ENCODE measurements at places on chromosomes 3 and 15.
A peak's percentile ranks its signal among the peaks of the same experiment; 100 is the strongest.

DNA sequence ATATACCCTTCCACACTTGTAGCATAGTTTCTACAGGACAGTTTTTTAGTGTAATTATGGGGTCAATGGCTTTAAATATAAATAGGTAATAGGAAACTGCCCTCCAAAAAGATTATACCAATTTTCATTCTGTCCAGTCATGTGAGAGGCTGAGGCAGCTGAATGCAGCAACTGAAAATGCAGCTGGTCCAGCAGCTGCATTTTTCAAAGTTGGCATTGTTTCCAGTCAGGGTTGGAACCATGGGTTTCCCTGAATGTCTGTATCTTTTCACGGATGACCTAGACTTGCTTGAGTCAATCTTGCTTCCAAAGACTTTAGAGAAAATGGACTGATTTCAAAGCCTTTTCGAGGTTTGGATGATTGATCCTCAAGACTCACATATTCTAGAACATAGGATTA is 9.9 kb upstream of the KNL1 start:
- no peak for DNase-seq

DNA sequence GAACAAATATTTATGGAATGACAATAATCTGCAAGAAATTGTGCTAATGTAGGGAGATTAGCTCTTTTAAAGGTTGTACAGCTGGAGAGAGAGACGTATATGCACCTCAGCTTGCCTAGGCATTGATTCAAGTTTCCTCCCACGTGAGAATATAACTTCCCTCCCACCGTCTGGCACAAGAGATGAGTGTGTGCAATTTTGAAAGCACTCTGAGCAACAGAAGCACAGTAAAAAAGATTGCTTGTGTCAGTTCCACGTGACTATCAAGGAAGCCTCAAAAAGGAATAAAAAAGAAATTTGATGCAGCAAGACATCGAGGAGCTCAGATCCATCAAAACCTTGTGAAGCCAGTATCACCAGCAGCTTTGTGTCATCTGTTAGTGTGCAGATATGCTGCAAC is 435.3 kb downstream of the TUSC7 start:
- peak; percentile 2 for DNase-seq

DNA sequence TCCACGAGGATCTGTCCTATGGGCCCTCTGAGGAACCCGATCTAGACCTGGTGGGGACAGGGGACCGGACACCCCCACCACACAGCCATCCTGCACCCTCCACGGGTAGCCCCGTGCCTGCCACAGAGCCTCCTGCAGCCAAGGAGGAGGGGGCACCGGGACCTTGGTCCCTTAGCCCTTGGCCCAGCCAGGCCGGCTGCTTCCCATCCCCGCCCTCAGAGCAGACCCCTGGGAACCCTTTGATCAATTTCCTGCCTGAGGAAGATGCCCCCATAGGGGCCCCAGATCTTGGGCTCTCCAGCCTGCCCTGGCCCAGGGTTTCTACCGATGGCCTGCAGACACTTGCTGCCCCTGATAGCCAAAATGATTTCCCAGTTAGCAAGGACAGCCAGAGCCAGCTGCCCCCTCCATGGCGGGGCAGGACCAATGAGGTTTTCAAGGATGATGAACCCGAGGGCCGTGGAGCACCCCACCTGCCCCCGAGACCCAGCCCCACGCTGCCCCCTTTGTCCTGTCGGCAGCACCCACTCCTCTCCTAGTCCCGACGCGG is 91.5 kb downstream of the TBC1D2B start:
- DNase-seq = no peak

DNA sequence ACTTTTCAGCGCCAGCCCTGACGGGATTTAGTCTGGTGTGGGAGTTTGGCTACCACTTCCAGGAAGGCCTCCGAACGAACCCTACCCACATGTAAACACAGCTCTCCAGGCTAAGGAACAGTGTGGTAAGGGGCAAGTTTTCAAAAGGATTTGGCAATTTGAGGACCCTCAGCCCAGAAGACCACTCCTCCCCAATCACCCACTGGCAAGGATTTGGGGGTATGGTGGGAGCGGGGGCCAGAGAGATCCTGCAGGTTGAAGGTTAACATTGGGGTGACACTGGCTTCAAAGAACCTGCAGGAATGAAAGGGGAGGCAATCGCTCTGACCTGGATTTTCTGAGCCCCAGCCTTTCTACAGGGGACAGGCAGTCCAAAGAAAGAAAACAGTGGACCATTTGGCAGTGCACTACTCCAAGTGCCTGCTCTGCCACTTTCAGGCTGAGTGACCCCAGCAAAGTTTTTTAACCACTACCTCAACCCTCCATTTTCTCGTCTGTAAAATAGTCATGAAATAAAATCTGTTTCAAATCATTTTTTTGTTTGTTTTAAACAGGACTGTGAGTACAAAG is 34.5 kb downstream of the ZIC4 start:
- no peak for DNase-seq

GRCh38 chr3:139339219-139339906 is 4.5 kb upstream of the MRPS22 start:
- no peak for DNase-seq

GRCh38 chr3:13141183-13141582 is 68.0 kb upstream of the IQSEC1 start:
- no peak for DNase-seq

- no peak for DNase-seq
Measured at GRCh38 chr3:31839144-31839917, 141.7 kb downstream of the OSBPL10 start.

- no peak for DNase-seq
Measured at GRCh38 chr3:65265942-65266590, 578.3 kb upstream of the ADAMTS9 start.

DNA sequence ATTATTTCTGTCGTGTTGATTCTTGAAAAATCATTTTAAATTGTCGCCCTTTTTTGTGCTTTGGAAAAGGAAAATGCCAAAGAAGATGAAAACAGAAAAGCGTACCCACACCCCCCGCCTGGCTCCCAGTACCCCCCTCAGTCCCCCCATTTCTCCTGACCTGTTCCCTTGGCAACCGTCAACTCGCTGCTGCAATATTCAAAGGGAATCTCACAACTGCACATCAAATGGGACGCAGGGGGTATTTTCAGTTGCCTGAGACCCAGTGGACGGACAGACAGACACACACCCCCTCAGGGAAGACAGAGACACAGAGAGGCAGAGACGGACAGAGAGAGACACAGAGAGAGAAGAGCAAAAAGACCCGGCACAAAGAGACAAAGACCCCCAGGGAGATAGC is 83.5 kb upstream of the PRR20G start:
- DNase-seq = no peak

- DNase-seq = no peak
Measured at GRCh38 chr3:129087138-129087702, 26.6 kb downstream of the GP9 start.

DNA sequence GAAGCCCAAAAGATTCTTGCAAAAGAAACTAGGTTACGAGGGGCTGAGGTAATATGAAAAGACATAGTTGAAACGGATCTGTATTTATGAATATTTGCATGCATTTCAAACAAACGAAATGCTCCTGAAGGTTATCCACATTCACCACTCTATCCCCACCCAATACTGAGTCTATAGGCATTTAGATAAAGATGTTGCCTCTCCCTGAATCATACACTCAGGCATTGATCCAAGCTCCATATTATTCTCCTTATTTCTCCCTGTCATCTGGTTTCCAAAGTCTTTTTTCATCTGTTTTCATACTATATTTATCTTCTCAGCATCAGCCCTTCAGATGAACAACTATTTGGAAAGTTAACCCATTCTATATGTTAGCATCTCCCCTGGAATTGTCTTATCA is 492.5 kb upstream of the TGFBR2 start:
- DNase-seq = no peak

- DNase-seq = no peak
Measured at GRCh38 chr3:4976109-4976508, 3.1 kb upstream of the BHLHE40 start.

GRCh38 chr3:20846066-20846465 is 660.1 kb upstream of the SGO1 start:
- no peak for DNase-seq

DNA sequence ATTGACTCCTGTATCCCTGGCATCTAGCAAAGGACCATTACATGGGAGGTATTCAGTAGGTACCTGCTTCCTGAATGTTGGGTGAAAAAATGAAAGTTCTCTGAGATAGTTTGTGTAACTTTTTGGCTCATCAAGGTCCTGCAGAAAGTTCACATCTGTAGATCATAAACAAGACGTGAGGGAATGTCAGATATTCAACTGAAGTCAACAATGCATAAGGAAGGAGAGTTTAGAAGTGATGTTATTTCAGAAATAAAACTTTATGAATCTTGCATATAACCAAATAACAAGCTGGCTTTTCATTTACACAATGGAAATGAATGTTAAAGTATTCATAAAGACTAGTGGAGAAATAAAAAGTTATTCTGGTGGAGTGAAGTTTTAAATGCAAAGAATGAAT is 73.4 kb upstream of the RBMS3 start:
- no peak for DNase-seq

DNA sequence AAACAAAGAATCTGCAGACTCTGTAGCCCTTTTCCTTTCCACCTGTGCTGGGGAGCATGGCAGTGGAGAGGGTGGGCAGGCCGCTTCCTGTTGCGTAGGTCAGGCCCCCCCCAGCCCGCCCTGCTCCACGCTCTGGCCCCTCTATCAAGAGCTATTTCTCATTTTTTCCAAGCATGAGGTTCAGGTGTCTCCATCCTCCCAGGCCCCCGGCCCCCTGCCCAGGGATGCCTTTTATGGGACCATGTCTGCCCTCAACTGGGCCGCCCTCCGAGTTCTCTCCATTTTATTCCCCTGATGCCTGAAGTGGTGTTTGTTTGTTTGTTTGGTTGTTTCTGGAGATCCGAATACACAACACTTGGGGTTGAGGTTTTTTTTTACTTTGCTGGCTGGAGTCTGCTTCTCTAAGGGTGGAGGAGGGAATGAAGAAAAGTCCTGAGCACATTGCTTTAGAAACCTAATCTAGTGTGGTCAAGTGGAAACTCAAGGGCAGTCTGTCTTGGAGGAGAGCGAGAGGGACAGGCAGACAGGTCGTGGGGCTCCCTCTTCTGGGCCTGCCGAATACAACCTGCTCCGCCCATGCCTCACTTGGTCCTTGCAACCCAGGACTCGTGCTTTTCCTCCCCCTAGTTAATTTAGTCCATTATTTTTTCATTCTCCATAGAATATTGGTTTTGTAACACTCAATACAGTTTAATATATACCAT is 176.5 kb upstream of the LYSMD4 start:
- no peak for DNase-seq

- peak; percentile 98 for DNase-seq
Measured at GRCh38 chr3:177478170-177478867, 281.0 kb upstream of the TBL1XR1 start.

GRCh38 chr3:177459401-177459800 is 262.1 kb upstream of the TBL1XR1 start:
- DNase-seq = no peak

GRCh38 chr3:1191026-1191425 is 98.2 kb downstream of the CNTN6 start:
- no peak for DNase-seq

DNA sequence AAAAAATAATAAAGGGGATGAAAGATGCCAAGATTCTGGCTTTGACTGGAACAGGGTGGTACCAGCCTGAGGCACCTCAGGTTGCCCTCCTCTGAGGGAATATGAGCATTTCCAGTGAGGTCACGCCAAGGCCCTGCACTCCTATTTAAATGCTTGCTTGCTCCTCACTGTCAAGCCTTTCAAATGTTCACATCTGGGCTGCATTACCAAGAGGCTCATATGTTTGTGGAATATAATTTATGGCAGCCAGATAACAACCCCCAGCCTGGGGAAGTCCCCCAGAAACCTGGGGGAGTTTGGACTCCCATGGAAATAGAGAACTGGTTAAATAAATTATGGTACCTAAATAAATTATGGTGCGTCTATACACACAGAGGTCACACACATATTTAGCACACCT is 88.4 kb downstream of the FRMD4B start:
- no peak for DNase-seq

DNA sequence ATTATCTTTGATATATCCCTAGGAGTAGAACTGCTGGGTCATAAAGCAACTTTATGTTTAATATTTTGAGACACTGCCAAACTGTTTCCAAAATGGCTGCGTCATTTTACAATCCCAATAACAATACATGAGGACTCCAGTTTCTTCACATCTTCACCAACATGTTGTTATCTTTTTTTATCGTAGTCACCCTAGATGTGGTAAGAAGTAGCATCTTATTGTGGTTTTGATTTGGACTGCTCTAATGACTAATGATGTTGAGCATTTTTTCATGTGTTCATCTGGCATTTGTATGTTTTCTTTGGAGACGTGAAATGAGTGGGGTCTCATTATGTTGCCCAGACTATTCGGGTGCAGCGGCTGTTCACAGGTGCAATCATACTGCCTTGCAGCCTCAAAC is 83.8 kb downstream of the MAP4 start:
- no peak for DNase-seq

GRCh38 chr3:4824926-4825325 is 154.3 kb upstream of the BHLHE40 start:
- peak; percentile 92 for DNase-seq

GRCh38 chr3:14536837-14537589 is 3.1 kb downstream of the GRIP2 start:
- DNase-seq = no peak

DNA sequence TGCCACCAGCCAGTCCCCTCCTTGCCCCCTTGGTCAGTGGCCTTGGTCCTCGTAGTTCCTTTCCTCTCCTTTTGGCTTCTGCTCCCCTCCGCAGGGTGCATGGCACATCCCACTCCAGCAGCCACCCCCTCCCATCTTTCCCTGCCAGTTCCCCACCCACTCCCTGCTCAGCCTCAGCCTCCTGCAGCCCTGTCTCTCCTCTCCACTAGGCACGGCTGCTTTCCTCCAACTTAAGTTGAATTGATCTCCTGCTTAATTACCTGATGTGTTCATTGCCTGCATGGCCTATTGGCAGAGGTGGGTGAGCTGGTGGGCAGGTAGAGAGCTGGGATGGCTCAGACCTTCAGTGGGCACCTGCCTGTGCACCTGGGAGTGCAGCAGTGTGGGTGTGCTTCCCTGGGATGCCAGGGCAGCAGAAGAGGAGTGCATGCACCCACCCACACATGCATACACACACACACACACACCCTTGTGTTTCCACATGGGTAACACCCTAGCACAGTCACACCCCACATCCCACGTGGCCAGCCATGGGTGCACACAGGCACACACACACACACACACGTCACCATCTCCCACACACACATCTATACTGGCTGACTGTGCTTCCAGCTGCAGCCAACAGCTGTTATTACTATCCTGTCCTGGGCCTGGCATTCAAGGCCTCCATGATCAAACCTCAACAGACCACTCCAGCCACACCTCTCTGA is 30.9 kb downstream of the C3orf18 start:
- no peak for DNase-seq

DNA sequence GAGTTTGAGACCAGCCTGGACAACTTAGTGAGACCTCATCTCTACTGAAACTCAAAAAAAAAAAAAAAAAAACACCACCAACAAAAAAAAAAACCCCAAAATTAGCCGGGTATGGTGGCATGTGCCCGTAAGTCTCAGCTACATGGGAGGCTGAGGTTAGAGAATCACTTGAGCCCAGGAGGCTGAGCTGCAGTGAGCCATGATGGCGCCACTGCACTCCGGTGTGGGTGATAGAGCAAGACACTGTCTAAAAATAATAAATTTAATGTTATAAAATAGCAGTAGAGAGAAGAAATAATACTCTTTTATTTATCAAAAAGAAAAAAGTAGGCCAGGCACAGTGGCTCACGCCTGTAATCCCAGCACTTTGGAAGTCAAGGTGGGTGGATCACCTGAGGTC is 17.4 kb downstream of the RCCD1 start:
- DNase-seq = no peak

GRCh38 chr15:57505056-57505715 is 86.5 kb upstream of the MYZAP start:
- DNase-seq = no peak

GRCh38 chr3:106691476-106691875 is 685.8 kb upstream of the CCDC54 start:
- DNase-seq = no peak
